ENCODE measurements at places on chromosomes 2 and 18.

GRCh38 chr2:47346107-47346506, 56.8 kb upstream of the MSH2 start:
- DNase-seq, result no peak

GRCh38 chr2:24915796-24916195, 4.2 kb downstream of the ADCY3 start:
- DNase-seq, result no peak

DNA sequence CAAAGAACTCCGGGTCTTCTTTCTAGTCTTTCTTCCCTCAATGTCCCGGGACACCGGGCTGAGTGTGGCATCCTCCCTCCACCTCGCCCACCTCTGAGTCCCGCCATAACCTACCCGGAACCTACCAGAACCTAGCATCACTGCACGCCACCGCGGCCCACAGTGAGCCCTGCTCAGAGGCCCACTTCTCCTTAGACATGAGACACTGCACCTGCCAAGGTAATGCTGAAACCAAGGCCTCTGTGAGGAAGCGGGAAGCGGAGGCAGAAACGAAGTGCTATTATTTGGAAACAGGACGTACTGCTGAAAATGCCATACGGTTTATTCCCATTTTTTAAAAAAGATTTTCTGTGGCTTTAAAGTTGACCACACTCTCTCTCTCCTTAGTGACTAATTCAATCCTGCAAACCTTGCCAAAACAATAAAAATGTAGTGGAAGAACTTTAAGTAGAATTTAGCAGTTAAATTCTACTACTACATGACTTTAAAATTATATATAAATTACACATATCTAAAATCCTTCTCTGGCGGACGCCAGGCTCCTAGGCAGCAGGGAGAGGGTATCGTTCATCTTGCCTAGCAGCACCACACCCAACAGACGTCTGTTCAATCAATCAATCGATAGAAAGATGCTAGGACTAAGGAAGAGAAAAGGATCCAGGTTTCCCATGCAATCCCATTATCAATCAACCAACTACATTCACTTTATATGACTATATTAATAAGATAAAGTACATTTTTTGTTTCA, 82.0 kb downstream of the ZNF516 start:
- DNase-seq, result no peak

GRCh38 chr18:13604786-13605185, 121.6 kb downstream of the FAM210A start:
- DNase-seq, result no peak

- no peak for DNase-seq
These were observed 14.1 kb upstream of the KLF11 start for GRCh38 chr2:10028988-10029874.

- DNase-seq, result no peak
These were observed 46.6 kb downstream of the ZNF532 start for GRCh38 chr18:58911241-58911640.

- no peak for DNase-seq
These were observed 1043.3 kb upstream of the PIK3C3 start for GRCh38 chr18:40911582-40912254.

- DNase-seq, result no peak
These were observed 18.2 kb upstream of the SOX11 start for GRCh38 chr2:5674026-5674340.

DNA sequence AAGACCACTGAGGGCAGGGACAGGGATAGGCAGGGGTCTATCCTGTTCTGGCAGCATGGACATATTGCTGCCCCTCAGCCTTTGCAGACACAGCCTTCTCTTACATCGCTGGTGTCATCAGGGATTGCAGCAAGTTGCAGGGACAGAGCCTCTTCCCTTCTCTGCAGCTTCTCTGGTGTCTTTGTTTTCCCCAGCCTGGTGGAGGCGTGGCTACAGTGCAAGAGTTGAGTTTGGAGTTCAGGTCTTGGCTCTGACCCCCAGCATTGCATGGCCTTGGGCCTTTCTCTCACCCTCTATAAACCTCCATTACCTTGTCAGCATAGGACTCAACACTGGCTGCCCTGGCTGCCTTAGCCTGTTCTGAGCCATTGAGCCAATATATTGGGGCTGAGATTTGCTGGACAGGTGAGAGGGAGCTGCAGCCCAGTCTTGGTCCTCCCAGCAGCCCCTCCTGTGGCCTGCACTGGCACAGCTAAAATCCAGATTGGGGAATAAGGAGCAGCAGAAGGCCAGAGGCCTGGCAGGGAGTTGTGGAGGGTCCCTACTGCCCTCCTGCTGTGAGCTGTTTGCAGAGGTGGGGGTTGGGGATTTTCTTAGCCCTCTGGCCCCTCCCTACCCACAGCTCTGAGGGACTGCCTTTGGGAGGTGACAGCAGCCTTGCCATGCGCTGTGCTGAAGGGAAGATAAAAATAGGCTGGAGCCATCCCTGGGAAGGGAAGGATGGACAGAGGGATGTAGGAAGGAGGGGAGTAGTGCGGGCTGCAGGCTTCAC, 22.8 kb downstream of the EHD3 start:
- no peak for DNase-seq

- no peak for DNase-seq
These were observed 165.7 kb upstream of the SLC14A2 start for GRCh38 chr18:45449418-45450227.

- DNase-seq, result no peak
These were observed 138.2 kb upstream of the PKDCC start for GRCh38 chr2:41909584-41909983.

DNA sequence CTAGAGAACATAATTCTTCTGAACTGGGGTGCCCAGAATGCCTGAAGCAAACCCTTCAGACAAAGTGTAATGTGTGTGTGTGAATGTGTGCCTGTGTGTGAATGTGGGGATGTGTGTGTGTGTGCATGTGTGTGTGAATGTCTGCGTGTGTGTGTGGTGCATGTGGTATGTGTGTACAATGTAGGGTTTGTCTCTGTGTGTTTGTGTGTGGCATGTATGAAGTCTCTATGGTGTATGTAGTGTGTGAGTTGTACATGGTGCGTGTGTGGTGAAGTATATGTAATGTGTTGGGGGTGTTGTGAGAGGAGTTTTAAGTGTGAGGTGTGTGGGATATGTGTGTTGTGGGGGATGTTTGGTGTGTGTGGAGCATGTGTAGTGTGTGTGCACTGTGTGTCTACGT, 129.3 kb upstream of the SOX11 start:
- DNase-seq, result no peak

DNA sequence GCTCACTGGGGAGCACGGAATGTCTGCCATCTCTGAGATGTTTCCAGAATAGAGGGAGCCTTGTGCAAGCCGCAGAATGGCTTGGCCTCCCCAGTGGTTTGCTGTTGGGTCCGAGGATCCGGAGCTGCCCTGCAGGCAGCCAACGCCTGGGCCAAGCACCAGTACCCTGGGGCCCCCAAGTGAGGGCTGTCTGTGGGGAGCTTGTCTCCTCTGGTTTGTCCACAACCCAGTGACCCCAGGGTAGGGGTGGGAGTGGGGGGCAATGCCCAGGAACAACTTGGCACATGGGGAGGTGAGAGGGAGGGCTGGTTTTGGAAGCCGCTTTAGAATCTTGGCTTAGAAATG, 147.1 kb downstream of the CABLES1 start:
- DNase-seq, result no peak

DNA sequence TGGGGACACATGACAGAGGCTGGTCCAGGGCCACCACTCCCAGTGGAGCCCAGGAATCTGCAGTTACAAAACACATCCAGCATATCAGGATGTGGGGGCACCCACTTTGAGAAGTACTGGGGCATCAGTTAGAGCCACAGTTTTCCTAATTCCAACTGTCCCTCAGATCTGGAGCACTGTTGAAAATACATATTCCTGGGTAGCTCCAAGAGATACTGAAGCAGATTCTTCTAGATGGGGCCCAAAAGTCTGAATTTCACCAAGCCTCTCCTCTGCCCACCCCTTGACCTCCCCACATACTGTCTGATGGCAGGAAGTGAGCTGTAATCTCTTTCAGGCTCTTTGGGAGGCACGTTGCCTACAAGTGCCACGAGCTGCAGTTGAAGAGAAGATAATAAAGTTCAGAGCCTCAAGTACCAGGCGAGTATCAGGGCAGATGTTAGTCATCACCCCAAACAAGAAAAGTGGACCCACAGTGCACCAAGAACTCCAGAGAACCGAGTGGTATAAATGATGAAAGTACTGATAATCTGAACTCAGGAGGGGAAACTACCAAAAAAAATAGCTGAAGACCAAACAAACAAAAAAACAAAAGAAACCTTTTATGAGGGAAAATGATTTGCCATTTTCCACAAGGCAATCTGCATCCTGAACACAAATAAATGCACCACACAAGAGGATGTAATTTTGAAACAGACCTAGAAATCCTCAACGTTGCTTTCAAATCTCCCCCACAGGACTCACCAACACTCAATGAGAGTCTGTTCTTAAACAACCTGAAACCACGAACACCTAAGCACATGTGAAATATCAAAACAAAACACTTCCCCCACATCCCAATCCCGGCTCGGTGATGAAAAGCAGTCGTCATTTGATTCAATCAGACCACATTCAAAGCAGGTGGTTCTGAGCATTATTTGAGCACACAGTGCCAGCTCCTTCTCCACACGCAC, 98.7 kb downstream of the TCF4 start:
- DNase-seq, result no peak

DNA sequence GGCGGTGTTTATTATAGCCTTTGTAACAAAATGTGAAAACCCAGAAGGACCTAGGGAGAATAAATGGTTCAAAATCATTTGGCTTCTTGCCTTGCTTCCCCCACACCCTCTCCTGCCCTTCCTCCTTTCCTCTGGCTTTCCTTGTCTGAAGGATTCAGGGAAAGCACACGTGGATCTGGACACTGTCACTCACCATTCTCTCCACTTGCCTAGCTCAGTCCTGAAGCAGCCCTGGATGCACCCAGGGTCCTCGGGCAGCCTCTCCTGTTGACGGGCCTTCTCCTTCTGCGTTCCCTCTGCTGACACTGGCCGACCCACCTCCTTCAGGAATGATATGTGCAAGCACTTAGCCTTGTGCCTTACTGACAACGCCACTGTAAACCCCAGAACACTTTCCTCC, 68.4 kb downstream of the FAM210A start:
- DNase-seq, result no peak

- no peak for DNase-seq
These were observed 921.2 kb downstream of the DCC start for GRCh38 chr18:53261241-53261640.

- no peak for DNase-seq
These were observed 879.9 kb downstream of the DCC start for GRCh38 chr18:53219853-53220252.

DNA sequence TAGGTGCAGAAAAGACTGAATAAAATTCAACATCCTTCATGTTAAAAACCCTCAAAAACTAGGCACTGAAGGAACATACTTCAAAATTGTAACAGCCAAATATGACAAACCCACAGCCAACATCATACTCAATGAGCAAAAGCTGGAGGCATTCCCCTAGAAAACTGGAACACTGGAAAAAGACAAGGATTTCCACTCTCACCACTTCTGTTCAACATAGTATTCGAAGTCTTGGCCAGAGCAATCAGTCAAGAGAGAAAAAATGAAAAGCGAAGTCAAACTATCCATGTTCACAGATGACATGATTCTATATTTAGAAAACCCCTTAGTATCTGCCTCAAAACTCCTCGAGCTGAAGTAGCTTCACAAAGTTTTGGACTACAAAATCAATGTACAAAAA, 282.3 kb downstream of the PID1 start:
- DNase-seq, result no peak

DNA sequence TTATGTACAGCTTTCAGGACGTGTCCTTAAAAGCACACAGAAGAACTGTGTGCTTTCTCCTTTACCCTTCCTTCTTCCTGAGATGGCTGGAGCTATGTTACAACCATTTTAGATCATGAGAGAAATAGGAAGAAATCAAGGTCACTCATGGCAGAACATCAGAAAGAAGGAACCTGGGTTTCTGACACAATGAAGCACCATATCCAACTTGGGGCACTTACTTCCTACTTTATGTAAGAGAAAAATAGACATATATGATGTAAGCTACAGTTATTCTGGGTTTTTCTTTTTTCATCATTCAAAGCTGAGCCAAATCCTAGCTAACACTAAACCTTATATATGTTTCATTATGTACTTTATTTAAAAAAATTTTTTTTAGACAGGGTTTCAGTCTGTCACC, 79.5 kb downstream of the FAM161A start:
- no peak for DNase-seq

DNA sequence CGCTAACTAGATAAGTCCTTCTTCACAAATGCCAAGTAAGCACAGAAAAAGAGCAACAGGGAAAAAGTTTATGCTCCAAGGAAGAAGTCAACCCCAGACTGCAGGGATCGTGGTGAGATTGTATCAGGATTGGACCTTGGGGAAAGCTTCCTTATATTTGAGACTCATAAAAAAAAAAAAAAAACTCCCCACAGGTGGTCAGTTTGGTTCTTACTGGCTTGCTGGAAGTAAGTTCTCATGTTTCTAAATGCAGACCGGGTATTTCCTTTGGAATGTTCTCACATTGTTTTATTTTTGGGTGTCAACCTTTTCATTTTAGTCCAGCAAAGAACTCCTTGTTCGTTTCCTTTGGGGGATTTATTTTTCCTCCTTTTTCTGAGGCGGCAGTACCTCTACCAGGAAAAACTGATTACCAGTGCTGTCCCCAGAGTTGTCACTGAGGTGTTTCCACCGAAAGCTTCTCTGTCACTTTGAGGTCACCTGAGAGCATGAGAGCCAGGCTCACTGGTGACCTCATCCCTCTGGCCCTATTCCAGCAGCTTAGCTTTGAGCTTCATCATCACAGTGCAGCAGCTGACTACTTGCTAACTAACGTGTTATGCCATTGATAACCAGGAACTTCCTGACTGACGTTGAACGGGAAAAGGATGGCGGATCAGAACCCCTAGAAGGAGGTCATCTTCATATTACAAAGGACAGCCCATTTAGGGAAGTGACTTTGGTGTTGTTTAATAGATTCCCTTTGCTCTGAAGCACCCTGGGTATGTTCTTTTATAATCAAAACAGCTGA, 16.8 kb upstream of the ATP8B1 start:
- DNase-seq, result no peak

DNA sequence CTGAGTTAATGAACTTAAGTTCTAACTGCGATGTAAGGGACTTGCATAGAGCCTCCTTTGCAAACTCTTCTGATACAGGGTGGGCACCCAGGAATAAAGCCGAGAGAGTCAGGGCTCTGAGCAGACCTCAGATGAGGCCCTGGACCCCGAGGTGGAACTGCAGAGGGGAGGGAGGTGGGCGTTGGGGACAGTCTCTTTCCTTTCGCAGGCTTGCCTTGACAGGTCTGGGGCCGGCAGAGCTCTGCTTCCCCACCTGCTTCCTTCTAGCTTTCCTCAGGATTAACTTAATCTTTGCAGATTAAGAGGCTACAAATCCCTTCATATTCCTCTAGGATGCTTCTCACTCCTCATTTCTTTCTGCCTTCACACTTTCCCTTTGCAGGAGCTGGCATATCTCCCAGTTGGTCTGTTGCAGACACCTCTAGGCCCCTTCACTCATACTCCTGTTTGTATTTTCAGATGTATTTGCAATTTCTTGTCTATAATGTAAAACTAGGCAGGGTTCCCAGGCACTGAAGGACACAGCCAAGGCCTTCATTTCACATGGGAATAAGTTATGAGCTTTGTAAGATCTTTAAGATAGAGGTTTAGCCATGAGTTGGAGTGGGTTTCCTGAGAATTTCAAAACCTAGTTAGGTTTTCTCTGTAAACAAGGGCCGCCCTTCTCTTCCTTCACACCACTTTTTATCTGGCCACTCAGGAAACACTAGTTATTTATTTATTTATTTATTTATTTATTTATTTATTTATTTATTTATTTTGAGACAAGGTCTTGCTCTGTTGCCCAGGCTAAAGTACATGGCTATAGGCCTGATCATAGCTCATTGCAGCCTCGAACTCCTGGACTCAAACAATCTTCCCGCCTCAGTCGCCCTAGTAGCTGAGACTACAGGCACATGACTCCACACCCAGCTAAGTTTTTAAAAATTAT, 70.9 kb downstream of the MTCL1 start:
- DNase-seq, result no peak
